ENCODE measurements at places on chromosomes 4 and X.

- DNase-seq = no peak
Measured at GRCh38 chr4:14254926-14255325, 627.4 kb upstream of the BOD1L1 start.

DNA sequence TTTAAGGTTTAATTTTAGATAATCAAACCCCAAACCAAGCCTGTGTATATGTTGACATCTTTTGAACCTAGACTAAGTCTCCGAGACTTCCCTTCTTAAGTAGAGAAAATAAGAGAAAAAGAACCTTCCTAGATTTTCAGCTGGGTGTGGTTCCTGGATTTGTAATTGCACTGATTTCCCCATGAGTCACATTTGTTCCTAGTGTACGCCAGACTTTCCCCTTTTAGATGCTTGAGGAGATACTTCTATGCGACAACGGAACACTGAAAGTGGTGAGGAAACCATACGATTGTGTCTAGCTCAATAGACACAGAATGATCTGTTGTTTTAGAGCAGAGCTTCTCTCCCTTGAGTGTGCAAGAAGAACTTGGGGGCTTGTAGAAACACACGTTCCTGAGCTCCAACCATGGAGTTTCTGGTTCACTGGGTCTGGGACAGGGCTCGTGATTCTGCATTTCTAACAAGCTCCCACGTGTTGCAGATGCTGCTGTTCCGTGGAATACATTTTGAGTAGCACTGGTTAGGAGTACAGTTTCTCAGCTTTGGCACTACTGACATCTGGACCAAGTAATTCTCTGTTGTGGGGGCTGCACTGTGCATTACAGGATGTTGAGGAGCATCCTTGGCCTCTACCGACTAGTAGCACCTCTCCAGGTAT is 87.1 kb downstream of the AMELX start:
- DNase-seq = no peak

DNA sequence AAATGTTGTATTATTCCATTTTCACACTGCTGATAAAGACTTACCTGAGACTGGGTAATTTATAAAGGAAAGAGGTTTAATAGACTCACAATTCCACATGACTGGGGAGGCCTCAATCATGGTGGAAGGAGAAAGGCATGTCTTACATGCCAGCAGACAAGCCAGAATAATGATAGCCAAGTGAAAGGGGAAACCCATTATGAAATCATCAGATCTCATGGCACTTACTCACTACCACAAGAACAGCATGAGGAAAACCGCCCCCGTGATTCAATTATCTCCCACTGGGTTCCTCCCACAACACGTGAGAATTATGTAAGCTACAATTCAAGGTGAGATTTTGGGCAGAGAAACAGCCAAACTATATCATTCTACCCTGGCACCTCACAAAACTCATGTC is 2535.1 kb downstream of the ARAP2 start:
- DNase-seq = no peak

DNA sequence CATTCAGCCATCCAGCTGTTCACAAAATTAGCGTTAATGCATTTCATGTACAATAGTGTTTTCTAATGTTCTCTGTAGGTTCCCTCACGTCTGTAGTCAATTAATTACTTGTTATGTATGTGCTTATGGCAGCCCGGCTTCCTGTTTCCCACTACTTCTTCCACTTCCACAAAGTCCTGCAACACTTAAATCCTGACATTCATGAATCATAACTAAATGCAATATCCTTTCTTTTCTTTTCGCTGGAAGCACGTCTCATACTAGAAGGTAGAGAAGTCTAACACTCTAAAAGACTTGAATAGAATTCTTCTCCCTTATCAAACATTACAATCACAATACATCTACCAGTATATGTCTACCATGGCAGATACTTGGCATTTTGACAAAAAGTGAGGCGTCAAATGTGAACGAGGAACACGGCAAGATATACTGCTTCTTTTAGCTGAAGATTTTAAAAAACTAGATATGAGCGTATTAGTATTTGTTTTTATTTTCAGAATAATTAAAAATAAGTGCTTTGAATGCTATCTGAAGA is 239.0 kb upstream of the DIAPH2 start:
- DNase-seq = no peak

- DNase-seq = no peak
Measured at GRCh38 chr4:5918331-5918985, 25.6 kb upstream of the CRMP1 start.

GRCh38 chr4:174658246-174658645 is 136.0 kb upstream of the HPGD start:
- DNase-seq = no peak

DNA sequence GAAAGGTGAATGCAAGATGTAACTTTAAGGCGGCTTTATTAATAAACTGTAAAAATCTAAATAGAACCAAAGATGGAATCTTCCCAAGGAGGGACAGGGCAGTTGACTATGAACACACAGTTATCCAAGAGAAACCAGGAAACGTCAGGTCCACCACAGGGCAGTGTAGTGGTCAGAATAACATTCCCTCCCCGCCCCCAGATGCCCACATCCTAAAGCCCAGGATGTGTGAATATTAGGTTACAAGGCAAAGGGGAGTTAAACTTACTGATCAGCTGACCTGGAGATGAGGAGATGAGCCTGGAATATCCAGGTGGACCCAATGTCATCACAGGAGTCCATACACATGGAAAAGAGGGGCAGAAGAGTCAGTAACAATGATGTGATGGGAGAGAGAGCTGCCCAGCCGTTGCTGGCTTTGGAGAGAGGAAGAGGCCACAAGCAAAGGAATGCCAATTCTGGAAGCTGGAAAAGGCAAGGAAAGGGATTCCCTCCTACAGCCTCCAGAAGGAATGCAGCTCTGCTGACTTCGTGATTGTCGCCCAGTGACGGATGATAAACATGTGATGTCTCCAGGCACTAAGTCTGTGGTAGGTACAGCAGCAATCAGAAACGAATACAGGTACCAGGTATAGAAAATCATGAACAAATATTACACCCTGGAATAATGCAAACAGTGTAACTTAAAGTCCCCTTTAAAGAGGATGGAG is 5.2 kb downstream of the SH3KBP1 start:
- DNase-seq = no peak

GRCh38 chr4:81214144-81214880 is 710 bp downstream of the PRKG2 start:
- DNase-seq = no peak

DNA sequence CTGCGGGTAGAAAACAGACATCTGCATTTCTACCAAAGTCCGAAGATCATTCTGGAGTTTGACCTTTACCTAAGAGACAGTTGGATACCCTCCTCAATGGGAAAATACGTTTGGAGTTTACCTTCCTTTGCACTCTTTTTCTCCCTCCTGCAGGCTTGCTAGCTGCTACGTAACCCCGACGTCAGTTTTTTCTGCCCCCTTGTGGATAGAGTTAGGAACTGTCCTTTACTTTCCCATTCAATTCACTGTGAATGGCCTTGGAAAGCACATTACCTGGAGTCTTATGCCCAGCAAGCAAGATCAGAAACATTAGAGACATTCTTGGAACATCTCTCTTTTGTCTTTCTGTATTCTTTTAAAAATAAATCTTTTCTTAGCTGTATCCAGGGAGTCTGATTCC is 250.7 kb downstream of the NAP1L3 start:
- no peak for DNase-seq

GRCh38 chr4:80086296-80086695 is 13.3 kb upstream of the ANTXR2 start:
- DNase-seq = no peak

GRCh38 chr4:109214622-109215301 is 87.7 kb downstream of the COL25A1 start:
- no peak for DNase-seq

DNA sequence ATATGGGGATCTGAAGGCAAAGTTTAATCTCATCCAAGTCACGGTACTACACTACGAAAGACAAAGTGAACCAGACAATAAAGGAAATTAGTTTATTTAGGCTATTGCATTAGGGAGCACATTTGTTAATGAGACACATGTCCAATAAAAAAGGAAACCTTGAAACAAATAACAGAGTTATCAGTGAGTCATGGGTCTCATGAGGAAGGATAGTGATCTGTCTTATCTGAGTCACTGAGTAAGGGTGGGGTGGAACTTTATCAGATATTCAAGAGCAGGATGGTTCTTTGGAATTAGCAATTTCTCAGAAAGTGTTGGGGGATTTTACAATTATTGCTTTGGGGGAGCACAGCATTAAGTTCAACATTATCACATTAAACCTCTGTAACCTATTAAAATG is 188.9 kb upstream of the IL1RAPL1 start:
- no peak for DNase-seq

- DNase-seq = no peak
Measured at GRCh38 chr4:33739884-33740632, 2504.3 kb downstream of the ARAP2 start.

GRCh38 chrX:9698576-9698975 is 67.1 kb downstream of the GPR143 start:
- DNase-seq = no peak

- no peak for DNase-seq
Measured at GRCh38 chr4:47631161-47631560, 146.1 kb downstream of the ATP10D start.

- DNase-seq = no peak
Measured at GRCh38 chrX:13345037-13345436, 25.2 kb upstream of the ATXN3L start.

DNA sequence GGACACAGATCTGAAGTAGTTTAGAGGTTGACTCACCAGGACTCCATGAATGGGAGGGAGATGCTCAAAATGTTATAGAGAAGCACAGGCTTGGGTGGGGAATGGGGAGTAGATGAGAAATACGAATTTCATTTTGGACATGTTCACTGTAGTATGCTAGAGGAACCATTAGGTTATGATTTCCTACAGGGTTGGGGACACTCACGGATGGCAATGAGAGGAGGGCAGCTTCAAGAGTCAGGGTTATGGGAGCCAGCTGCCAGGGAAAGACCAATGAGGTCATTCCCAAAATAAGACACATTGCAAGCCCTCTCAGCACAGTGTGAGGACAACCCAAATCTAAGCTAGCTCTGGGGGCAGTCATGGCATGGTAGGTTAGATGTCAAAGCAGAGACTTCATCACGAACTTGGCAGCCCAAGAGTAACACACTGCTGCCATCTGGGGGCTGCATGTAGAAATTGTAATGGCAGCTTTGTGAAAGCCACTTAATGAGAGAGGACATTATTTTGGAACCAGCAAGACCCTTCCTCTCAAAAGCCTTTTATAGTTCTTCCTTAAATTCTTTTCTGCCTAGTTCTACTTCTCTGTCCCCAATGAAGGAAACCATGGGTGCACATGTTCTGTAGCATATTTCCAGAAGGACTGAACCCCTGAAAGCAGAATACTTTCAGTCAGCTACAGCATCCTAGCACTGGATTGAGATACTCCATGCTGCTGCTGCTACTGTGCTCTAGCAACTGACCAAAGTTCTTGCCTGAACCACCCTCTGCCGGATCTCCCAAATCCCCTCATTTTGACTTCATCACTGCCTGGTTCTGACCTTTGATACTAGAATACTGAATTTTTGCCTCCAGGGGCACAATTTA is 16.2 kb upstream of the ZCCHC12 start:
- DNase-seq = peak; percentile 20

- DNase-seq = no peak
Measured at GRCh38 chr4:163087805-163088204, 78.9 kb downstream of the NAF1 start.

GRCh38 chr4:174461466-174462106 is 60.7 kb downstream of the HPGD start:
- no peak for DNase-seq

GRCh38 chr4:26238778-26239679 is 81.8 kb upstream of the RBPJ start:
- no peak for DNase-seq

GRCh38 chr4:57633212-57633859 is 523.2 kb upstream of the IGFBP7 start:
- DNase-seq = no peak

GRCh38 chrX:24090300-24091200 is 35.8 kb downstream of the EIF2S3 start:
- no peak for DNase-seq

DNA sequence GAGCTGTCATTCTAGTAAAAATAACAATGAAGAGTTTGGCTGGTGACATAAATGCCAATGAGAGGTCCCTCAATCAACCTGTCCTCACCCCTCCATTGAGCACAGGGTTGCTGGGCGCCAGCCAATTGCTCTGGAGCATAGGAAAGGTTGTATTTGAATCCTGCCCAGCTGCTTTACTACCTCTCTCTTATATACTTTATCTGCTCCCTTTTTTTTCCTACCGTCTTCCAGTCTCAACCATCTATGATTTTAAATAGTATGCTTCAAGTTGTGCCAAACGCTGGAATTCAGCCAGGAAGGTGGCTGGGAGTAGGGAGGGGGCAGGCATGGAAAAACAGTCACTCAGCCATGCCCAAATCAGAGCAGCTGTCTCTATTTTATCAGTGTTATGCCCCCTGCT is 153.8 kb downstream of the NR3C2 start:
- no peak for DNase-seq

DNA sequence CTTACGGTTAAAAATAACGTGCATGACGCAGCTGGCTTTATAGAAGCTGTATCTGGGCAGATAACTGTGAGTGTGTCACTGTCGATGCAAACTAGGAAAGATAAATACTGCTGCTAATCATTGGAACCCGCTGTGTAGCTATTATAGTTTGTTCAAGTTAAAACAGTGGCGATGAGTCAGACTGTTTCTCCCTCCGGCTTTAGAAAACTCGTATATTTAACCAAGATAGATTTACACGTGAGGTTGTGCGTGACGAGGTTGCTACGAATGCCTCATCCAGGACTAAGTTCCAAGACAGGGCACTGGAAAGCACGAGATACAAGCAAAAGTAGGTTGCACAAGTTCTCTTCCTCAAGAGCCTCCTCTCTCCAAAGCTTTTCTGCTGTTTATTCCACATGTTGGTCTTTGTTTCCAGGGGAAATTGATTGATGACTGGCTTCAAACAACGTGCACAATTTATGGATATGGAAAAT is 270.7 kb downstream of the FBXW7 start:
- no peak for DNase-seq

DNA sequence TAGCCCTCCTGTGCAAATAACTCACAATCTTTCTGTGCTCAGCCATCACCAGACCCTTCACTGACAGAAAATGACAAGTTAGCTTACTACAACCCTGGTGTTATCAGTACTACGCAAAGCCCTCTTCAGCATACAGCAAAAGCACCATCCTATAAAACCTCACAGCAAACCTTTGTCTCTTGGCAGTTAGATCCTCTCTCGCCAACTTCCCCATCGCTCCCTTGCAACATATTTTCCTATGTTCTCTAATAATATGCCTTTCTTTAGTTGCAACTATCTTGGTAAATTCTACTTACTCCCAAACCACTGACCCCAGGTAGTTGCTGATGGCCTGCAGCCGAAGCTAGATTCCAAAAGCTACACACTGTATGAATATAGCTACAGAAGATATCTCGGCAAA is 856.9 kb upstream of the FRG1 start:
- DNase-seq = no peak

- DNase-seq = no peak
Measured at GRCh38 chr4:123345137-123345934, 51.3 kb upstream of the SPRY1 start.

DNA sequence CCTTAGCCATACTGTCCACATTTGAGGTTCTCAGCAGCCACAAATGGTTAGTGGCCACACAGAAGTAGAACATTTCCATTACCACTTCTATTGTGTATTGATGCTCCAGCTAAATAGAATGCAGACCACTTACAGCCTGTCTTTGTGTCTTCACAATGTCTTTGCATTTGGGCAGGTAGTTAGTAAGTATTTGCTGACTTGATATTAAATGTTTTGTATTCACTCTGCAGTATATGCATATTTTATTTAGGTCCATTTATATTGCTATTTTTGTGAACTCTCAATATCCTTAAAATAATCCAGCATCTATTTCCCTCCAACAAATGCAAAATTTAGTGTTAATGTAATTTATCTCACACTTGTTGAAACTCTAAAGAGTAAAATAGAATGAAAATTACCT is 26.6 kb downstream of the ANAPC4 start:
- DNase-seq = no peak

Measured in T-cell (primary cell).